ENCODE measurements at places on chromosomes 7 and 10.
A peak's percentile ranks its signal among the peaks of the same experiment; 100 is the strongest.

GRCh38 chr10:69649786-69650550 lies 19.9 kb downstream of the FAM241B start:
- DNase-seq: no peak

GRCh38 chr10:110815354-110816004 lies 56.2 kb upstream of the PDCD4 start:
- DNase-seq: no peak

DNA sequence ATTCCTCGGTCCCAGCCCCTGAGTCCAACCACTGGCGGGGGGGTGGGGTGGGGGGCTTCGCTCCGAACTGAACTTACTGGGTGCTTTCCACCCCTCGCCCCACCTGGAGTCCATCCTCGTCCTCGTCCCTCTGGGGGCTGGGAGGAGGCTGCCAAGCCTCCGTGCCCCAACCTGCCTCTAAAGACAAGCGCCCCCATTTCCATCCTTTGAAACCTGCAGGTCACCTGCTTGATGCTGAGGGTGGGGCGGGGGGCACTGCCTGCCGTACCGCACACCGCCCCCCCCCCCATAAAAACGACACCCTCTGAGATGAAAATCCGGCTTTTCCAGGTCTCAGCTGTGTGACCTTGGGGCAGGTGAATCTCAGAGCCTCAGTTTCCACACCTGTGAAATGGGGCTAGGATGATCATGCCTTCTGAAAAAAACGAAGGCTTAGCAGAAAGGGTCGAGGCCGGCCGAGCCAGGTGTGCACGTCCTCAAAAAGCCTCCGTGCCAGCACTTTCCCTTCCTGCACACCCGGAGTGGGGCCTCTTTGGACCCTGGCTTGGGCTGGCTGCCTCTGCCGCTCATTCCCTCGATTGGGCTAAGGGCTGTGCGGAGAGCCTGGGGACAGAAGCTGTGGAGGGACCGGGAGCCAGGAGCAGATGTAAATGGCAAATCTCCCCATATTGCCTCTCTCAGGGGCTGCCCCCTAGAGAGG lies 967 bp downstream of the ELFN1 start:
- no peak for DNase-seq

- DNase-seq: peak; percentile 17
Observed at GRCh38 chr7:79176859-79177477, 276.5 kb downstream of the MAGI2 start.

DNA sequence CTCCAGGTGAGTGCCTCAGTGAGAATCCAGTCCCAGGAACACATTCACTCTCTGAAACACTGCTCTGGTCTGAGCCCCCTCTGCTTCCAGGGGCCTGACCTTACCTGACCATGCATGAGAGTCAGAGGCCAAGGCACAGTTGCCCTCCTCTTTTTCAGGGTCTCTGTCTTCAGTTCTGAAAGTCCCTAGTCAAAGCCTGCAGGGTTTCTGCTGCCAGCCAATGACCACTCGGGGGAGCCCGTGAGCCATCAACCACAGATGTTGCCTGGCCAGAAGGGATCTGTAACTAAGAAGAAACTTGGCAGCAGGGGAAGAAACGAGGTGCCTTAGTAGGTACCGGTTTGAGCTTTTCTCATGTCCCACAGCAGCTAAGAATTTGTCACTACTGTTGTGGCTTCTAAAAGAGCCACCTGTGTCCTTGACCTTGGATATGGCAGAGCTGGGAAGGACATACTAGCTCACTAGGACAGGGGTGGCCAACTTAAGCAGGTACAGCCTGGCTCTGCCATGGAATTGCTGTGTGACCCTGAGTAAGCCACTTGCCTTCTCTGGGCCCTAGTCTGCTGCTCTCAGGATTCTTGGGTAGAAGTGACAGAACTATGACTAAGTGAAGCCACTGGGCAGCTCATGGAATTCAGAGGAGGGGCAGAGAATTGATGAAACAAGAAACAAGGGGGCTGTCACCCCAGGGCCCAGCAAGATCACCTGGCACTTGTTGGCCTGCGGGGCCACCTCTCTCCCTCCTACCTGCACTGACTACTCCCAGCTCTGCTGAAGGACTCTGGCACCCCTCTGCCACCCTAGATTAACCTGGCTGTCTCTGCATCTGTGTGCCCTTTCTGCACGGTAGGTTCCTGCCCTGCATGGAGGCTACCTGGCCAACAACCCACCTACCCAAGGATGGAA lies 83.8 kb upstream of the GPR26 start:
- DNase-seq: peak; percentile 13

DNA sequence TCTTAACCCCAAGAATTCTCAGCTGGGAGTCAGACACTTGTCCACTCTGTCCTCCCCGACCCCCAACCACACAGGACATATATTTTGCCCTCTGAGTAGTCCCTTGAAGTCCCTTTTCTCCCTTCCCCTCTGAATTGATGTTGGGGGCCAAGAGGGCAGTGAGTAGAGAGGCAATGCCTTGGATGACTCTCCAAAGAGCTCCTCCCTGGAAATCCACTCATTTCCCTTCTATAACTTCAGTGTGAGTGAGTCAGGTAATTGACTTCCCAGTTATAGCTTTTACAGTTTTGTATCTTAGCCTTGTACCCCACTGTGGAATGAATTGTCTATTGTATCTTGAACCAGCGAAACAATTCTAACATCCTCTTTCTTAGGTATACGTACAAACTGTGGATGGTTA lies 9.2 kb upstream of the ODAD2 start:
- no peak for DNase-seq

DNA sequence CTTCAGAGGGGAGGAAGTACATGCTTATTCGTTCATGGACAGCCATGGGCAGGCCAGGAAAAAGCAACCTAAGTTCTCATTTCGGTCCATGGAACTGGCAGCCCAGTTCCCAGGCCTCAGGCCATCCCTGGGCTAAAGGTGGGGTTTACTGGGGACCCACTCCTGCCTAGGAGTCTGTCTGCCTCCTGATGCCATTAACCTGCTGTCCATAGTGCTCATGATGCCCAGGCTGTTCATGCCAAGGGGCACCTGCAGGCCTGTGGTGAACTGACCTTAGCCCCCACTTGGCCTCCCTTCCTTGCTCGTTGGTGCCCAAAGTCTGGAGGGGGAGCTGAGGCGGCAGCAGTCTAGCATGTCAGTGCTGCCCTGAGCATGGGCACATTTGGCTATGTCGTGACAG lies 450.2 kb upstream of the MBL2 start:
- no peak for DNase-seq
